Cerebellar cortex (tissue), 1 donor: ENCODE measurements at places on chromosomes 3 and 15.

DNA sequence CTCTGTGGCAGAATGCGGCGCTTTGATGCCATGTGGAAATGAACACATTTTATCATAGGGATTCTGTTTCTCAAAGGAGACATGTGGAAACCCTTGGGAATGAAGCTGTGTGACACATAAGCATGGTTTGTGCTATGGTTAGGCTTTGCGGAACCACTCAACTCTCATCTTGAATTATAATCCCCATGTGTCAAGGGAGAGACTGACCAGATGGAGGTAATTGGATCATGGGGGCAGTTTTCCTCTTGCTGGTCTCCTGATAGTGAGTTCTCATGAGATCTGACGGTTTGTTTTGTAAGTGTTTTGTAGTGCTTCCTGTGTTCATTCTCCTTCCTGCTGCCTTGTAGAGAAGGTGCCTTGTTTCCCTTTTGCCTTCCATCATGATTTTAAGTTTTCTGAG is 1109.2 kb upstream of the ALCAM start:
- DNase-seq, result no peak

DNA sequence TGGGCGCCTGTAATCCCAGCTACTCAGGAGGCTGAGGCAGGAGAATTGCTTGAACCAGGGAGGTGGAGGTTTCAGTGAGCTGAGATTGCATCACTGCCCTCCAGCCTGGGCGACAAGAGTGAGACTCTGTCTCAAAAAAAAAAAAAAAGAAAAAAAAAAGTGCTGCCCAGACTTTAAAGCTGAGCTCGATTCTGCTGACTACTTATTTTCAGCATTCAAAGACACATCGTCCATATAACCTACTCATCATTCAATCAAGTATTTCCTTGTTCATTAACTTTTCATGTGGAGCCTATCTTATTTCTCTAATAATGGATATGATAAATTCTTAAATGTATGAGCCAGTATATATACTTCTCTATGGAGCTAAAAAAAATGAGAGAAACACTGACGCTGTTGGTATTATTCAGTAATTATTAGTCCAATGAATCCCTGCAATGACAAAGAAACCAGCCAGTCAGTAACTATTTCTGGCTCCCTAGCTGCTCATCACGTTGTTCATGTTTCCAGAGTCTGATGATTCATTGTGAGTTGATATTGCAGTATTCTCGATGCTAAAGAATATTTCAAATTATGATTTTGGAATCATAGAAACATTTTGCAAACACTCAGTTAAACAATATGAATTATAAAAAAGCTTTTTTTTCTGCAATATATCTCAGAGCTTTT is 111.9 kb downstream of the RAP2B start:
- no peak for DNase-seq

DNA sequence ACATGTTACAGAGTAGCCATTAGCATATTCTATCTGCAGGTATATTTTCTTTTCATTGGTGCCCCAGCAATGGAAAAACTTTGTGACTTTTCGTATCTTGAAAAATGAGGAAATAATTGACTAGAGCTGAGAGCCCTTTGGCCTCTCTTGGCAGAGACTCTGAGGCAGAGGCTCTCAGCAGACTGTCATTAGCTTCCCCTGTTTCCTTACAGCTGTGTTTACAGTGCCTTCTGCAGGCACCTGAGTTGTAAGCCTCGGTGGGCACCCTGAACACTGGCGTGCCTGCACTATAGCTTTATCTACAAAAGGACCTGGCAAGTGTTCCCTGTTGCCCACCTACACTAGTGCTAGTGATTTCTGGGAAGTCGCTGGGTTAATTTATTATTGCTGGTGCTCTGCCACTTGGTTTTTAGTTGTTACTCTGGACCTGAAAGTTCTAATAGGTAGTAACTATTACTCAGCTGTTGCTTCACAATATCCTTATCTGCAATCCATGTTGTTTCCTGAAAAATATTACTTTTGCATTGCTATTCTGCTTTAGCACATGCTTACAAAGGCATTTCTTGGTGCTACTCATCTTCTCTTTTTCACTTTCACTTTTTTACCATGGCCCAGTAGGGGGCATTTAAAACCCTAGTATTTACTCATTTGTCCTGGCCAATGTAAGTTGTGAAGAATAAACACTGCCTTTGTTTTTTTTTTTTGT is 7.8 kb upstream of the GPR171 start:
- no peak for DNase-seq

DNA sequence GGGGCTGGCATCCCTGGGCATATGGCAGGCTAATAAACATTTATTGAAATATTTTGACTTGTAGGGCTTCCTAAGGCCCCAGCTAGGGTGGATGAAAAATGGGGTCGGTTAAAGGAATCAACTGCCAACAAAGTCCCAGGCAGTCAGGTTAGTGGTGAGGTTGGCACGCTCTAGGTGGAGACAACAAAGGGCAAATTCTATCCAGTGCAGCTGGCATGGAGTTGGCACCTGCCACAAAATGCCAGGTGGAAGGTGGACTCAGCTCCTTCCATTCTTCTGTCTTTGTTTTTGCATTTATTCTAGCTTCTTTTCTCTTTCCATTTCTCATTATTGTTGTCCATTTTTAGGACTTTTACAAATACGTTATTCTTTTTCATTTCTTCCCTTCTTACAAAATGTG is 31.0 kb downstream of the LCMT2 start:
- DNase-seq, result peak; percentile 54

DNA sequence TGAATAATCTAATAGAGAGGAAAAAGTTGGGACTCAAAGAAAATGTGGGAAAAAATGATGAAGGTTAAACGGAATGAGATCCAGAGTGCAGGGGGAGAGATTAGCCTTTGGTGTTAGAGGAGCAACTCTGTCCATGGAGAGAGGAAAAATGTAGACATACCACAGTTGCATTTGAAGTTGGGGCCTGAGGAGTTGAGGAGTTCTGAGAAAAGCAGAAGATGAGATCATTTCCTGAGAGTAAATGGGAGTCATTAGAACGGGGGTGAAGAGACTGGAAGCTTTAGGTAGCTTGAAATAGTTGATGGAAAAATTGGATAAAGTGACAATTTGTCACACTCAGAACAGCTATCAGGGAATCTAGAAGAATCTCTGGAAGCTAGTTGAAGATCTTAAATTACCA is 7.3 kb downstream of the CCR5AS start:
- no peak for DNase-seq

DNA sequence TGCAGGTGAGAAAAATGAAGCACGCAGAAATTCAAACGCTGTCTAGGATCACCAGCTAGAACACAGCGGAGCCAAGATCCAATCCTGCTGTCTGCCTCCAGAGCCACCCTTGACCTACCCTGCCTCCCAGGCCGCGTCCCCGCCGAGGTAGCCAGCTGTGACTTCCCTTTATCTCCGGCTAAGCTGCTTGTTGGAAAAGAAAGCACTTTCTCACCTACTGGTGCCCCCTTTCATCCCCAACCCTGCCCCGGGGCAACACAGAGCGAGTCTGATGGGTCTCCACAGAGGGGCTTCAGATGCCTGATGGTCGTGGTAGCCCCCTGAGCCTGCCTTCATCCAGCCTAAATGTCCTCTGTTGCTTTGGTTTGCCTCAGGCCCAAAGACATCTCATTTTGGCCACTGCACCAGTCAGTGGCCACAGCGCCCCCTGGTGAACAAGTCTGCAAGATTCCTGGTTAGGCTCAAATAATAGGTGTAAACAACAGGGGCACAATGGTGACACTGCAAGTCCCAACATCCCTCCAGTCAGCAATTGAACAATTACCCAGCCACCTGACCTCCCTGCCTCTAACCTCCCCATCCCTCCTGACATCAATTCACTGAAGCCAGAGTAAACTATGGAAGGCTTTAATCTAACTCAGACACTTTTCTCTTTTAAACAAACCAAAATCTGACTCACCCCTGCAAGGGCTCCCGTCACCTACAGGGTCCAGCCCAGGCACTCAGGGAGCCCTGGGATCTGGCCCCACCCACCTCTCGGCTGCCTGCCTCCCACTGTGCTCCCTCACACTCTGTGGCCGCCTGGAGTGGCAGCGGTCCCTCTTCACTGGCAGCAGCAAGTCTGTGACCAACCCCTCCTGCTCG is 27.3 kb upstream of the BCL2L10 start:
- DNase-seq, result peak; percentile 83

GRCh38 chr3:51297333-51297732 is 87.8 kb upstream of the MANF start:
- DNase-seq, result no peak

GRCh38 chr3:104628185-104628789 is 738.4 kb upstream of the ALCAM start:
- DNase-seq, result peak; percentile 16

DNA sequence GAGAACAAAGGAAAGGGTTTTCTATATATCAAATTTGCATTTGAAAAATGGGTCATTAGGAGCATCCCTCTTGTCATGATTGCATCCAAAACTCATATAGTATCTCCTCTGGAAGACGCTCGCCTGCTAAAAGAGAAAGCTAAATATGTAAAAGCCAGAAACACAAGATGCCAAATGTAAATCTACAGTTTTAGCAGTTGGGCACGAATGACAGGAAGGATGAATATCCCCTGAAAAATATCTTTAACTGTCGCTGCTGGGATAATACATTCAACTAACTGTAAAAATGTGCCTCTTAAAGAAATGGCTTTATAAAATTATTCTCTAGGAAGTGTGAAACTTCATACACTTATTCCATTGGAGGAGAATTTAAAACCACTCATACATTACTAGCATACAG is 101.7 kb downstream of the DCLK3 start:
- no peak for DNase-seq

DNA sequence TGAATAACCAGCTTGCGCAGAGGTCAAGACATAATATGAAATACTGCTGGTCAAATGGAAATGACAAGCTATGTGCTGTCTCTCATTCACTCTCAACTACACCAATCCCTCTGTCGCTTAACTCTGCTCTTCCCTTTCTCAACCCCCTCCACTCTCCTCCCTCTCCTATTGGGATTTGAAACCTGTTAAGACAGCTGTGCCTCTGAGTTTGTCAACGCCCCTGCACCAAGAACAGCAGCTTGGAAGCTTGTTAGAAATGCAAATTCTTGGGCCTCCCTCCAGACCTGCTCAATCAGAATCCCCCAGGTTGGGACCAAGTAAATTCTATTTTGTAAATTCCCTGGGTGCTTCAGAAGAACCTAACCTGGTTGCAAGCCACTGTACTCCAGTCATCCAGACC is 149.7 kb upstream of the ATP2B2 start:
- no peak for DNase-seq

DNA sequence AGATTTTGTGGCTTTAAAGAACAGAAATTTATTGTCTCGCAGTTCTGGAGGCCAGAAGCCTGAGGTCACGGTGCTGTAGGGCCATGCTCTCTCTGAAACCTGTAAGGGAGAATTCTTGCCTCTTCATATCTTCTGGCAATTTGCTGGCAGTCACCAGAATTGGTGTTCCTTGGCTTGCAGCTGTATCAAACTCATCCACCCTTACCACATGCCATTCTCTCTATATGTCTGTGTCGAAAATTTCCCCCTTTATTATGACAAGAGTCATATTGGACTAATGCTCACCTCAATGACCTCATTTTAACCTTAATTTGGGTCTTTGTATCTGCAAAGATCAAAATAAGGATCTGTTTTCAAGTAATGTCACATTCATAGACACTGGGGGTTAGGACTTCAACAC is 266.7 kb downstream of the IL20RB start:
- DNase-seq, result no peak

DNA sequence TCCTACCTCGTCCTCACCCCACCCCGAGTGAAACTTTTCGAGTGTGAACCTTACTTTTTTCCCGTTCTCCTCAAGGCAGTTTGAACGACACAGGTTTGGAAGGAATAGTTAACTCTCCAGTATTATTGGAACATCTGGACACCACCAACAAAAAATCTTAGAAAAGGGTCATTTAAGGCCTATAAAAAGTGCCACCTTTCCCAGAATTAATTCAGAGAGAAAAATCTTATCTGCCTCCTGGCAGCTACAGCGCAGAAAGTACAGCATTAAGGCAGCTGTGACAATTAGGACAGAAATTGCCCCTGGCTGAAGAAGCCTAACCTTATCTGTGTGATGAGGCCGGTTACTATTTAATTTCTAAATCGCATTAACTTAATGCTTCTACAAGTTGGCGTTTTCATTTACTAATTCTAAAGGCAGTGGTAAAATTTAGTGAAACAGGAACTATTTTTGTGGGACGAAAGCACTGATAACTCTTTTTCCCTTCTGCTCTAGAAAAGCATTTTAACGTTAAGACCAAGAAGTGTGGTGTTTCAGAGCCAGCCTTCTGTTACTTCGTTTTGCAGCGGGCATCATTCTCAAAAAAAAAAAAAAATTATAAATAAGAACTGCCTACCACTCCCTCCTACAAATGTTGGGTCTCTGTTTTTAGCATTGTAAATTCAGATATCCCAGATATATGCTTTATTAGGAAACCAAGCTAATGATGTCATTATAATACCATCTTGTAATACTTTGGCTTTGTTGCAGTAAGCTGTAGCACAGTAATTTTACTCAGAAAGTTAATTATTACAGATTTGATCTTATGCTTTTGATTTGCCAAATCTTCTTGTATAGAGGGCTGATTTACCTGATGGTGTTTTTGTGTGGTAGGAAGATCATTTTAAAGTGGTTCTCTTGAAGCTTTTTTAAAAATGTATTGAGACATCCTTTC is 1.4 kb downstream of the ATP11B start:
- DNase-seq, result no peak

DNA sequence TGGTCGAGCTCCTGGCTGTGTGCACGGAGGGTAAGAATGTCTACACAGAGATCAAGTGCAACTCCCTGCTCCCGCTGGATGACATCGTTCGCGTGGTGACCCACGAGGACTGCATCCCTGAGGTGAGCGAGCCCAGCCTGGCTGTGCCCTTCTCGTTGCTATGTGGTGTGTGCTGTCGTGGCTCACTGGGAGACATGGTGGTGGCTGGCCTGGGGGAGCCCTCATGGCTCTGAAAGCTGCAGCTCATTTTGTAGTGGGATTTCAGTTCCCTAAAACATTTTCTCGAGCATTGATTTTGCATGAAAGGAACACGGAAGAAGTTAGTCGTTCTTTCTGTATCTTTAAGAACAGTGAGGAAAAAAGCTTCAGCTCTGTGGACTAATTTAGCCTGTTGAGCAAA is 200.5 kb downstream of the ITPR1 start:
- DNase-seq, result no peak

- no peak for DNase-seq
These were observed 86.5 kb downstream of the ST6GAL1 start for GRCh38 chr3:187016639-187017345.

DNA sequence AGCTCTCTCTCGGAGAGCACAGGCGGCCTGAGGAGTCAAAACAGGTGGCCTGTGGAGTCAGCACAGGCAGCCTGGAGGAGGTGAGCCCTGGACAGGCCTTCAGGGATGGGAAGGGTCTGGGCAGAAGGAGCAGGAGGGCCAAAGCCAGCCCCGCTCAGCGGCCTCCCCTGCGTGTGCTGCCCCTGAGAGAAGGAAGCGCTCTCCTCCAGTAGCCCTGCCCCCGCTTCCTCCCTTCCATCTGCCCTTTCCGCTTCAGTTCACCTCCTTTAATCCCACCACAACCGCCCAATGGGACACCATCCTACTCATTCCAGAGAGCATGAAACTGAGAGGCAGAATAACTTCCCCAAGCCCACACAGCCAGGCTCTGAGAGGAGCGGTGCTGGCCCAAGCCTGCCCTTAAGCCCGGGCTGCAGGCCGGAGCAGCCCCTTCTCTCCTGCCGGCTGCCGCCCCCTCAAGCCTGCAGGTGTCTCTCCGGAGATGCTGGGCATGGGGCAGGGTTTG is 3.2 kb upstream of the NR2E3 start:
- DNase-seq, result no peak
